Activated CD4-positive, alpha-beta T cell treated with anti-CD3 and anti-CD28 coated beads for 36 hours (primary cell): ENCODE measurements at places on chromosomes 3 and 15. TPM values are rescaled to one million over a fixed set of nuclear protein-coding genes. Genes with fewer than 3 reads are reported as not detected.

DNA sequence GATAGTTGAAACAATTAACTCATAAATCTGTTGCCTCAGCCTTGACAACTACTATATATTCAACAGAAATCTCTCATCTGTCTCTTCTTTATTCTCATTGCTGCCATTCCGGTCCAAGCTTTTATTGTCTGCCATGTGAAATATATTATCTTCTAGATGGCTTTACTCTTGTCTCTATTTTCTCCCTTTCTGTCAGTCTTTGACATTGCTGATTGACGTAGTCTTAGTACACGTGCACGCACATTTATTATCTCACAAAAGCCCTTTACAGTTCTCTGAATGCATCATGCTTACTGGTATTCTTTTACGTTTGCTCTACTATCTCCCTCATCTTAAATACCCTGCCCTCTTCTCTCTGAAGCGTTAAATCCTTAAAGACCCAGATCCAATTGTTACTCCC, 5.6 kb downstream of the PDIA3 start:
- H3K36me3 ChIP-seq = peaks cover 64% of the 10 kb centered on the region
- peaks cover 41% of the 10 kb centered on the region for H3K4me1 ChIP-seq
- peak overlapping the region; percentile 16 for H3K27ac ChIP-seq
- no peaks in the 10 kb centered on the region for H3K27me3 ChIP-seq

Gene CPA3
- not detected for total RNA-seq

DNA sequence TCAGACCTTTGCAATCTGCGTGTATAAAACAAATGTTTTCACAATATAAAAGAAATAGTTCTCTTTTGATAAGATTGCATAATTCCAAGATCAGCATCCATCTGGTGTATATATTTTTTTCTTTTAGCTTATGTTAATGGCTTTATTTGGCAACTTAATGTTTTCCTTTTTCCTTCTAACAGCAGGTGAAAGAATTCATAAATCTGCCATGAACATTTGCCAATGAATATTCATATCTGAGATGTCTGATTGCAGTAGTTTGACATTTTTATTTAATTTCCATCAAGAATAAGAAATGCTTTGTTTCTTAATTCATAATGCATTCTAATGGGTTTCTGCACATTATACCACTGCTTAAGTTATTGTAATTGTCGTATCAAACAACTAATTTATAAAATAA, 184.4 kb upstream of the ROBO2 start:
- DNase-seq = no peak
- no peaks in the 10 kb centered on the region for H3K4me1 ChIP-seq
- H3K4me3 ChIP-seq = no peak overlapping the region
- H3K27me3 ChIP-seq = no peaks in the 10 kb centered on the region
- H3K27ac ChIP-seq = no peak overlapping the region

DNA sequence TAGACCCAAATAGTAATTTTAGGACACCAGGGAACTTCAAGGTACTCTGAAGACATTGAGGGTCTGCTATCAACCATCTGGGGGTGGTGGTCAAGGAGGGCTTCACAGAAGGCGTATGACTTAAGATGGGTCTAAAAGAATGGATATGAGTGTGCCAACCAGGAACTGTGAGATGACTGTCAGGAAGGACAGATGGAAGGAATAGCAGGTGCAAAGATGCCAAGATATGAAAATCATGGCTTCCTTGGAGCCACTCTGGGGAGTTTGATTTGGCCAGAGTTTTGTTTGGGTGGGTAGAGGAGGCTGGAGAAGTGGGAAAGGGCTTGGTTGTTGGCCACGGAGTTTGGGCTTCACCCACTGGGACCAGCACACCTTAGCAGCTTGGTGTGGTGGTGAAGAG, 21.2 kb downstream of the CDCP1 start:
- H3K4me1 ChIP-seq = peaks cover 20% of the 10 kb centered on the region
- H3K27ac ChIP-seq = no peak overlapping the region
- no peak for DNase-seq
- no peaks in the 10 kb centered on the region for H3K27me3 ChIP-seq
- H3K36me3 ChIP-seq = no peaks in the 10 kb centered on the region

DNA sequence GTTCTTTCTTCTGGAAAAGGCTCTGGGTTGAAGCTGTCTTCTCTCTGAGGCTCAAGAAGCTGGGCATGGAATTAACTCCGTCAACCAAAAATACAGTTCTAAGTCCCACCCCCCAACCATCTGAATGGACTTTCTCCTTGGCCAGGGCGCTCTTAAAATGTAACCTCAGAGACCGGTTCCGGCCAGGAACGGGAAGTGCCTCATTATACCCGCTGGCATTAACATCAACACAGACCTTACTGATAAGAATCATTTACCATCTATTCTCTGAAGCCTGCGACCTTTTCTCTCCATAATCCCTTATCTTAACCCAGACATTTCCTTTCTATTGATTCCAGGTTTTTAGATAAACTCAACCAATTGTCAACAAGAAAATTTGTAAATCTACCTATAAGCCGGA, 64.7 kb downstream of the ATP1B3 start:
- H3K27ac ChIP-seq = no peak overlapping the region
- peaks cover 3% of the 10 kb centered on the region for H3K36me3 ChIP-seq
- no peak overlapping the region for H3K4me3 ChIP-seq
- peaks cover 19% of the 10 kb centered on the region for H3K4me1 ChIP-seq

- DNase-seq = no peak
- no peaks in the 10 kb centered on the region for H3K27me3 ChIP-seq
- peaks cover 9% of the 10 kb centered on the region for H3K36me3 ChIP-seq
- no peak overlapping the region for H3K4me3 ChIP-seq
- H3K27ac ChIP-seq = no peak overlapping the region
These were observed 292.8 kb downstream of the LPP start for GRCh38 chr3:188446766-188447165.

DNA sequence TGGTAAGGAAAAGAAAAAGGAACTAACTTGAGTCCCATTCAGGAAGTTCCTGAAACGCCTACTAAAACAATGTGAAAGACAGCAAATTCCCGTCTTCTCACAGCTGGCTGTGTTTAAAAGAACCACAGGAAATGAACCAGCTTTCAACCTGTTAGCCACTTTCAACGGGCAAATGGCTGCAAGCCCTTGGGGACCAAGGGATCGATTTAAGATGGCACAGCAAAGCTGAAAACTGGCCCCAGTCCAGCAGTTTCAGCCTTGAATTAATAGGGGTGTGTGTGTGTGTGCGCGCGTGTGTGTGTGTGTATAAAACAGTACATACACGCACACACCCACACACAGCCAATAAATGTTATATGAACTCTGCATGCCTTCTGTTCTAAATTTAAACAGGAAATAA, 168.7 kb upstream of the TMCO5A start:
- no peaks in the 10 kb centered on the region for H3K36me3 ChIP-seq
- peak; percentile 7 for DNase-seq
- no peak overlapping the region for H3K4me3 ChIP-seq
- H3K27ac ChIP-seq = no peak overlapping the region

DNA sequence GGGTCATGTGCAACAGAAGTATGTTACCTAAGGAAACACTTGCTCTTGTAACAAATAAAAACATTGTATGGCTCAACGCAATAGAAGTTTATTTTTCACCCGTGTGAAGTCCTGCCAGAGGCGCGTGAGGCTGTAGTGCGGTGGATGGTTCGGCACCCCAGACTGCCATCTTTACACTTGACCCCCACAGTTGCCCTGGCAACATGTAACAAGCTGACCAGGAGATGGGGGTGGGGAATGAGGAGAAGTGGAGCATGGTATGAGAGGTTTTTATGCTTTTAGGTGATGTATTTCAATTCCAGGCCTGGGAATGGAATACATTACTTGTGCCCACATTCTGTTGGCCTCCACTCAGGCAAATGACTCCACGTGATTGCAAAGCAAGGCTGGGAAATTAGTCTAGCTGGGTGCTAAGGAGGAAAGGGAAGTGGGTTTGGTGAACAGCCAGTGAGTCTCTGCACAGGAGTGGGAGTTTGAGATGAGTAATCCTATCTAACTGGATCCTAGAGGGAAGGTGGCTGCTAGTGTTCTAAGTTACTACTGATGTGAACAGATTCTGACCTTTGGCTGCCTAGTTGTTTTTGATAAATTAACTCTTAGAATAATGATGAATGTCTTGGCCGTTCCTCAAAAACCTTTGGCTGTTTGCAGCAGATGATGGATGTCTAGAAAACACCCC, 33.8 kb upstream of the GREM1 start:
- H3K4me3 ChIP-seq = no peak overlapping the region
- no peaks in the 10 kb centered on the region for H3K36me3 ChIP-seq
- no peak overlapping the region for H3K27ac ChIP-seq
- peak; percentile 8 for DNase-seq
- H3K27me3 ChIP-seq = no peaks in the 10 kb centered on the region
- peaks cover 9% of the 10 kb centered on the region for H3K4me1 ChIP-seq

Gene ANKRD63
- total RNA-seq = not detected

DNA sequence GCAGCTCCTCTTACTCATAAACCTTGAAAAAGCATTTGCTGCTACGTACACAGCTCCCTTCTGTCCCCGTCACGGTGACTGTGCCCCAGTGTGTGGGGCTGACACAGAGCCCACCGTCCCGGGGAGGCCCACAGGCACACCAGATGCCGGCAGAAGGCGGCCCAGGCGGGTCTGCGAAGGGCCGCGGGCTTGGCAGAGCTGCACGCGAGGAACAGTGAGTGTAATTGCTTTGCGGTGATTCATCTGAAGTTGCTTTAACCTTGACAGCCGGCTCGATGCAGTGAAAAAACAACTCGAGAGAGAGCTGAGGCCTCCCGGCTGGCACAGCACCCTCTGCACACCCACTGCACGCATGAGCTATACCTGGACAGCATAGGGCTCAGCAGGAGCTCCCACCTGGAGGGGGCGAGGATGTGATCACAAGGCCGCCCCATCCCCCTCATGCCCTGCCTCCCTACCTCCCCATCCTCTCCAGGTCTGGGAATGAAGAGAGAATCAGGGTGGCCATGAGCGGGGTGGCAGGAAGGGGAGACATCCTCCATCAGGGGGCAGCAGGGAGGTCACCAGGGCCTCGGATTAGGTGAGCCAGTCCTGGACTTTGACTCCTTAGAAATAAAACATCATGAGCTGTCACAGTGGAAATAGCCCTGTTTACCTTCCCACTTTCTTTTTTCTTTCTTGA, 172.7 kb downstream of the MEGF11 start:
- no peak overlapping the region for H3K27ac ChIP-seq
- DNase-seq = no peak
- H3K27me3 ChIP-seq = peaks cover 15% of the 10 kb centered on the region
- H3K4me3 ChIP-seq = no peak overlapping the region
- H3K4me1 ChIP-seq = no peaks in the 10 kb centered on the region

DNA sequence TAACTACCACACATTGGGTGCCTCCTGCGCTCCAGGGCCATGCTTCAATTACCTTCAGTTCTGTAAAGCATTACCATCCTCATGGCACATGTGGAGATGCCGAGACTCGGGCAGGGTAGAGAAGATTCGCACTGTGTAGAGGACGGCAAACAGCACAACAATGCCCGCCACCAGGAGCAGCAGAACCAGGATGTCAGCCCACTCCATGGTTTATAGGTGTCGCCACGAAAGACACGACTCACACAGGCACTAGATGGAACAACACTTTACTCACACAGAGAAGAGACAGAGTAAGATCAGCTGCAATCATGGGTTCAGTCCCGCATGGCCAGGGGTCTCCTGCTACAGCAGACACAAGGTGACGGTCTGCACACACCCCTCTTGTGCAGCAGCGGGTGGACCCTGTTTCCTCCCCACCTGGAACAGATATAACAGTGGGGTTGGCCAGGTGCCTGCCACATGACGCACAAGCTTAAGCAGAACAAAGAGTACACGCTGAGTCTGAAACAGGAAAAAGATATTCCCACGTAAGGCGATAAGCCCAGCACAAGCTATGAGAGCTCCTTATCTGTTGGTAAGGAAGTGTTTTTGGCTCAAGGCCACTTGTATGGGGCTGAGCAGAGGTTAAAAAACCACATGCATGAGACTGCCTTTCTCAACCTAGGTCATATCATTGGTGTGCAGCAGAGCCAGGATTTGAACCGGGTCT, 2.5 kb upstream of the TBC1D21 start:
- H3K27ac ChIP-seq = no peak overlapping the region
- DNase-seq = no peak
- H3K36me3 ChIP-seq = no peaks in the 10 kb centered on the region
- no peak overlapping the region for H3K4me3 ChIP-seq
- peaks cover 22% of the 10 kb centered on the region for H3K27me3 ChIP-seq

DNA sequence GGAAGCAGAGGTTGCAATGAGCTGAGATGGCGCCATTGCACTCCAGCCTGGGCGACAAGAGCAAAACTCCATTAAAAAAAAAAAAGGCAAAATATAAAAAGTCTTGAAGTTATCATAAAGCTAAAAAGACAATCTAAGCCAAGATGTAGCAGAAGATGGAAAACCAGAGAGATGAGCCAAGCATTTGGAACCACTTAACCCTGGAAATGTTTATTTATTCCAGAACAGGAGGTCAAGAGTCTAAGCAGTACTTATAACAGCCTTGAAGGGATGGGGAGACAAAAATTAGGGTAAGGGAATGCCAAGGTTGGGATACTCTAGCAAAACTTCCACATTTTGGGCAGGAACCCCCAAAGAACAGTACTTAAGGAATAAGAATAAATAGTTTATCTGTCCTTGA, 30.1 kb downstream of the FAIM start:
- H3K4me1 ChIP-seq = no peaks in the 10 kb centered on the region
- no peaks in the 10 kb centered on the region for H3K27me3 ChIP-seq
- peaks cover 2% of the 10 kb centered on the region for H3K36me3 ChIP-seq

GRCh38 chr15:85976986-85977385, 102.7 kb upstream of the AGBL1 start:
- no peak overlapping the region for H3K4me3 ChIP-seq
- no peaks in the 10 kb centered on the region for H3K4me1 ChIP-seq
- H3K27me3 ChIP-seq = peaks cover 9% of the 10 kb centered on the region
- H3K36me3 ChIP-seq = no peaks in the 10 kb centered on the region

GRCh38 chr3:133280586-133280985, 119.3 kb upstream of the BFSP2 start:
- no peak overlapping the region for H3K27ac ChIP-seq
- H3K36me3 ChIP-seq = no peaks in the 10 kb centered on the region
- H3K4me3 ChIP-seq = no peak overlapping the region

DNA sequence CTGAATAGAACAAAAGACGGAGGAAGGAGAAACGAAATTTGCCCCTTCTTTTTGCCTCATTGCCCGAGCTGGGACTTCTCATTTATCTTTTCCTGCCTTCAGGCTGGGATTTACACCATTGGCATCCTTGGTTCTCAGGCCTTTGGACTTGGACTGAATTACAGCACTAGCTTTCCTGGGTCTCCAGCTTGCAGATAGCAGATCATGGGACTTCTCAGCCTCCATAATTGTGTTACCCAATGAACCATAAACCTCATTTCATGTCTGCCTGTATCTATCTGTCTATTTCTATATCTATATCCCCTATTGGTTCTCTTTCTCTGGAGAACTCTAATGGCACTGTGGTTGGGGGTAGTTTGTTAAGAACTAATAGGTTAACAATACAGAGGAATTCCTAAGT, 31.5 kb upstream of the CTXND1 start:
- H3K4me3 ChIP-seq = no peak overlapping the region
- H3K36me3 ChIP-seq = no peaks in the 10 kb centered on the region
- H3K27ac ChIP-seq = no peak overlapping the region
- peaks cover 22% of the 10 kb centered on the region for H3K27me3 ChIP-seq

DNA sequence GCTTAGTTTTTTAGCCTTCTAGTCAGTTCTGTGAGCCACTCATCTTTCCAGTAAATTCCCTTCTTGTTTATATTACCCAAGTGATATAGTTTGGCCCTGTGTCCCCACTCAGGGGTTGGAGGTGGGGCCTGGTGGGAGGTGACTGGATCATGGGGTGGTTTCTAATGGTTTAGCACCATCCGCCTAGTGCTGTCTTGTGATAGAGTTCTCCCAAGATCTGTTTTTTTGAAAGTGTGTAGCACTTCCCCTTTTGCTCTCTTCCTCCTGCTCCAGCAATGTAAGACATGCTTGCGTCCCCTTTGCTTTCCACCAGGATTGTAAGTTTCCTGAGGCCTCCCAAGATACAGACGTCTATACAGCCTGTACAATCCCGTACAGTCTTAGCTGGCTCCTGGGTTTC, 53.7 kb upstream of the INO80 start:
- no peak overlapping the region for H3K4me3 ChIP-seq
- no peaks in the 10 kb centered on the region for H3K4me1 ChIP-seq
- peaks cover 2% of the 10 kb centered on the region for H3K27me3 ChIP-seq
- no peaks in the 10 kb centered on the region for H3K36me3 ChIP-seq
